ENCODE measurements at places on chromosomes 7 and 10.
A peak's percentile ranks its signal among the peaks of the same experiment; 100 is the strongest.

DNA sequence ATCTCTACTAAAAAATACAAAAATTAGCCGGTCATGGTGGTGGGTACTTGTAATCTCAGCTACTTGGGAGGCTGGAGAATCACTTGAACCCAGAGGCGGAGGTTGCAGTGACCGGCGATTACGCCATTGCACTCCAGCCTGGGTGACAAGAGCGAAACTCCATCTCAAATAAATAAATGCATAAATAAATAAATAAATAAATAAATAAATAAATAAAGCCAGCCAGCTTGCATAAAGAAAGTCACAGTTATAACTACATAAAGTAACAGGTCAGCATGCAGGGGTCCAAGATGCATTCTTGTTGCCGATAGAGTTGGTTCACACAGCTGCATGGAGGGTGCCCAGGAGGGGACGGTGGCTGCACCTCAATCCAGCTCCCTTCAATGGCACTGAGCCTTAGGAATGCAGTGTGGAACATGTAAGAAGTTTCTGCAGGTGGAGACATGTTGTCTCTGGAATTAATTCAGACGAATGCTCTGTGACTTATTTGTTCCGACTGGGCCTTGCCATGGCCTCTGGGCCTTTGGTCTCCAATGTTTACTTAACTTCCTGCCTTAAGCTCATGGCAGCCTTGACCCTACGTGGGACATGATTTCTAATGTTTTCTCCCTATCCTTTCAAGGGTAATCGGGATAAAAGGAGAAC is 159.6 kb upstream of the PRKCQ start:
- DNase-seq: no peak

GRCh38 chr7:37504801-37505200 is 56.1 kb upstream of the ELMO1 start:
- DNase-seq: no peak

DNA sequence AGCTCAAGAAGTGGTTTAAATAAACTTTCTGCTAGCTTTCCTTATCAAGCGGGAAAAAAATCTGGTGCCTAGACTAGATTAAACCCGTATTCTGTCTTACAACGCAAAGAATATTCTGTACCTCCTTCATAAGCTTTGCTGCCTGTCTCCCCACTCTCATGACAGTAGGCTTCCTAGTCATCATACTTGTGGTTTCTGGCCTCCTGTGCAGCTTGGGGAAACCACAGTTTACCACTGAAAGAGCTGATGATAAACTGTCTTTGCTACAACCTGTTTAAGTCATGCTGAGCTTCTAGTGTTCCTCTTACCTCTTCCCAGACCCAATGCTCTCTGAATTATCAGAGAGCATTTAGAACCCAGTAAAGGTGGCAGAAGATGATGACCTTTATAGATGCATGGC is 55.0 kb downstream of the PODXL start:
- no peak for DNase-seq

- no peak for DNase-seq
Observed at GRCh38 chr10:129839285-129840195, 124.5 kb downstream of the EBF3 start.

DNA sequence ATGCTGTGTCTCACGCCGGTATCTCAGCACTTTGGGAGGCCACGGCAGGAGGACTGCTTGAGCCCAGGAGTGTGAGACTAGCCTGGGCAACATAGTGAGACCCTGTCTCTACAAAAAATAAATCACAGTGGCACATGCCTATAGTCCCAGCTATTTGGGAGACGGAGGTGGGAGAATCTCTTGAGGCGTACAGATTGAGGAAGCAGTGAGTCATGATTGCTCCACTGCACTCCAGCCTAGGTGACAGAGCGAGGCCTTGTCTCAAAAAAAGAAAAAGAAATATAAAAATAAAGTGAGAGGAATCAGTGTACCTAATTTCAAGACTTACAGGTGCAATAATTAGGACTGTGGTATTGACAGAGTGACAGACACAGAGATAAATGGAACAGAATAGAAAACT is 23.9 kb downstream of the SLC25A40 start:
- DNase-seq: no peak

DNA sequence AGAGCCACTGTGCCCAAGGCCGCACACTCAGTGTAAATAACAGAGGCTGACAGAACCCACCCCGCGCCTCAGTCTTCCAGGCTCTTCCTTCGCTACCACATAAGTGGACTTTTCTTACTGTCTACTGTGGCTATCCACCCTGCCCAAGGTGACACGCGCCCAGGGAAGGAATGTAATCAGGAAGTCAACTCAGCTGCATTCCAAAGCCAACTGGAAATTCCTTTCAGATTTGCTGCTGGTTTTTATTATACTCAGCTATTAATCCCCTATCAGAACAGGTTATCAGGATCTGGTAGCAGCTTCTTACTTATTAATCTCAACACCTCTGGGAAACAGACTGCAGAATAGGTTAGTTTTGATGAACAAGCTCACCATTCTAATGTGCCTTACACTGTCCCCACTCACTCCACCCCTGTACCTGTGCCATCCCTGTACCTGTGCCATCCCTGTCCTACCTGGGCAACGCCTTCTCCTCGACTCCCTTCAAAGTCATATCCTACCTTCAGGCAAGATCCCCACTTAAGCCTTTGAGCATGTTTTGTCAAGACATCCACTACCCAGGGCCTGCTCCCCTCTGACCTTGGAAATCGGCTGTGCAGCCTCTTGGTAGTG is 90.7 kb downstream of the NHLRC2 start:
- no peak for DNase-seq

DNA sequence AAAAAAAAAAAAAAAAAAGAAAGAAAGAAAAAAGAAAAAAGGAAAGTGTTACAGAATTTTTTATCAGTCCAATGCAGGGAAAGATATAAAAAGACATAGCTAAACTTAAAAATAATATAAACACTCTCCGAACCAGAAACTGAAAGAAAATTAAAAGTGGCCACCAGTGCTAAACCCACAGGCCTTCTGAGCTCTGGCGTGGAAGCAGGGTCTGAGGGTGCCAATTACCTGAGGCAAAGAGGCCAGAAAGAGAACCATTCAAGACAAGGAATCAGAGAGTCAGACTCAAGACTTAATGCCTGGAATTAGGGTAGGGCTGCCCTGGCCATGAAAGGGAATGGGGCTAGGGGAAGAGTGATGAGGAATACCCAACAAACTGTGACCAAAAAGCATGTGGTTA is 36.9 kb upstream of the STARD3NL start:
- no peak for DNase-seq

DNA sequence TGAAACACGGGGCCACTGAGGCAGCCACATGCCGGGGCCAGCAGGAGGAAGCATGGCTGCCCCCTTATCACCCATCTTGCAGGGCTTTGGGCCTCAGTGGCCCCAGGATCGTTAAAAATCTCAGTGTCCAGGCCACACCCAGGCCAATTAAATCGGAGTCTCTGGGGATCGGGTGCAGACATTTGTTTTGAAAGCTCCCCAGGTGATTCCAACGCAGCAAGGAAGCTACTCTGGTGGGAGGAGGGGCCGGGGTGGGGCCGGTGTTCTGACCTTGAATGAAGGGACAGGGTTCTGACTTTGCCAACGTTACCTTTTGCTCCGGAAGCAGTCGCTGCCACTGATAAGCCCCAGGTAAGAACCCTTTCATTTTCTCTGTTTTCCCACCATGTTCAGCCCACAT is 412.3 kb upstream of the FOXK1 start:
- DNase-seq: no peak

DNA sequence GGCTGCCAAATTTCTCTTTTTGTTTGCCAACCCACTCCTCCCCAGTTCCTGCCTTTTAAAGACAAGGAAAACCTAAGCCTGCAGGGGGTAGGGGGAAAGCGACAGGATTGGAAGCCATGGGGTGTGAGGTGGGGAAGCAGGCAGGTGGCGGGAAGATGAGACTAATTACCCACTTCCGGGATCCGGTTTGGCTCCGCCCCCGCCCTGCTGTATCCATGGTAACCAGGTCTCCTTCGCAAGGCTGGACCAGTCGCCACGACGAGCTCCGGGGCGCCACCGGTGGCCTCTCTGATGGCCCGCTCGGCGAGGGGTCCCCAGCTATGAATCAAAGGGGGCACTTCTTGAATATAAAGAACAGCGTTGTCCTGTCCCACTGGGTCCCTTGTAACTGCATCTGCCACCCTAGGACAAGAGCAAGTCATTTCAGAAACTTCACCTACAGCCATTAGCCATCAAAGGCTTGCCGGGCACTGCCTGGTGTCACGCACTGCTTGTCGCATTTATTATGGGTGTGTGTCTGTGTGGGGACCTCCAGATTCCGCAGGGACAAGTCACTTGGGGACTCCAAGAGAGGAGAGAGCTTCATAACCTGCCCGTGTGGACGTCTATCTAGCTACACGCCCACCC is 55.4 kb upstream of the LMTK2 start:
- DNase-seq: peak; percentile 59

DNA sequence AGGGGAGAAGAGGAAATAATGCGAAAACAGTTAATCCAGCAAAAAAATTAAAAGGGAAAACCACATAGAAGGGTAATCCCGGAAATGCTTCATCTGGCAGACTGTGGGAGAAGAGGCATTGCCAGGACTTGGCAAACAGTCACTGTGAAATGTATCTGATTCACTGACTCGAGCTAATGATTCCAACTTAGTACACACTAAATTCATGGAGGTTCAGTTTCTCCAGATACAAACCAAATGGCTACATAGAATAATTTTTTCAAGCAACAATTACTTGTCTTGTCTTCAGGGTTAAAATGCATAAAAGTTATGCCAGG is 36.4 kb downstream of the GDI2 start:
- DNase-seq: no peak

DNA sequence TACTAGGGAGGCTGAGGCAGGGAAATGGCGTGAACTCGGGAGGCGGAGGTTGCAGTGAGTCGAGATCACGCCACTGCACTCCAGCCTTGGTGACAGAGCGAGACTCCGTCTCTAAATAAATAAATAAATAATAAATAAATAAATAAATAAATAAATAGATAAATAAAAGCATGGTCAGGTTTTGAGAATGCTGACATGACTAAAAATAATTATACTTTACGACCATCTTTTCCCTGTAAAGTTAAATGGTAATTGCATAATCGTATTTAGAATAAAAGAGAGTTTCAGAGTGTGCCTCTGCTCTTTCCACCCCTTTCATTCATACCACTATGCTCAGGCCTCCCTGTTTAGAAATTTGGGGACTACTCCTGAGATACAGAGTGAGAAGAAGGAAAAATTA is 326.5 kb downstream of the CNTNAP2 start:
- DNase-seq: no peak

- peak; percentile 22 for DNase-seq
Observed at GRCh38 chr7:77537778-77538280, 734 bp downstream of the PTPN12 start.

GRCh38 chr10:97711640-97712572 is 1.6 kb upstream of the MARVELD1 start:
- DNase-seq: no peak

DNA sequence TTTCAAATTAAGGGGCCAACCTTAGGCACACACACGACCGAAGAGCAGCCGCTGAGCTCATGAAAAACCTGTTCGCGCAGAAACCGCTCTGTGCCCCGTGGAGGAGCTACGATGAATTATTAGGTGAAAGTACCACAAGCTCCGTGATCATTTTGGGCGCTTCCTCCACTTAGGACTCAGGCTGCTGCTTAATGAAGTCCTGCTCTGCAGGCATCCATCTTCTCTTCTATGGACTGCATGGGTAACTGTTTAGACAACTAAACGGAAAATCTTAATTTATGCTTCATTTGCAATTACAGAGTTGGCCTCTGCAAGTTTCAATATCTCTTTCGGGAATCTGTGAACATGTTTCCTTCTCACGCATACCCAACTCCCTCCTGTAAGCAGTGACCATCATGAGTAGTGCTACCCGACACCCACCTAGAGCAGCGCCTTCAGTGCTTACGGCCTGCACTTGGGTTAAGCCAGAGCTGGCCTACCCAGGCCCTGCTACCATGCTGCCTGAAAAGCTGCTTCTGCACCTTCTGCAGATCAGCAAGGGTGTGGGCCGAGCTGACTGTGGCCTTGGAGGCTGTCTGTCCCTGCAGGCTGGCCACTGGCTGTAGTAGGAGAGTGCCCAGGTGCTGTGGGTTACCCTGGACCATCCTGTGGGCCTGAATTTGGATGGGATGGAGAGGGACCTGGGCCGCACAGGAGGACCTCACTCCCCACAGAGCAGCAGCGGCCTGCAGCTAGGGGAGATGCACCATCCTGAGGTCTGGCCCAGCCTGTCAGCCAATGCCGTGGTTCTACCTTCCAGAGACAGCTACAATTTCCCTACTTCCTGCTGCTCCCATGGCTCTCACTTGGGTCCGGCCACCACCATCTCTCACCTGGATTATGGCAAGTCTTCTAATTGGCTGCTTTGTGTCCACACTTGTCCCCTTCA is 36.0 kb downstream of the GNA12 start:
- no peak for DNase-seq

GRCh38 chr7:4406288-4407058 is 275.6 kb upstream of the FOXK1 start:
- DNase-seq: no peak

DNA sequence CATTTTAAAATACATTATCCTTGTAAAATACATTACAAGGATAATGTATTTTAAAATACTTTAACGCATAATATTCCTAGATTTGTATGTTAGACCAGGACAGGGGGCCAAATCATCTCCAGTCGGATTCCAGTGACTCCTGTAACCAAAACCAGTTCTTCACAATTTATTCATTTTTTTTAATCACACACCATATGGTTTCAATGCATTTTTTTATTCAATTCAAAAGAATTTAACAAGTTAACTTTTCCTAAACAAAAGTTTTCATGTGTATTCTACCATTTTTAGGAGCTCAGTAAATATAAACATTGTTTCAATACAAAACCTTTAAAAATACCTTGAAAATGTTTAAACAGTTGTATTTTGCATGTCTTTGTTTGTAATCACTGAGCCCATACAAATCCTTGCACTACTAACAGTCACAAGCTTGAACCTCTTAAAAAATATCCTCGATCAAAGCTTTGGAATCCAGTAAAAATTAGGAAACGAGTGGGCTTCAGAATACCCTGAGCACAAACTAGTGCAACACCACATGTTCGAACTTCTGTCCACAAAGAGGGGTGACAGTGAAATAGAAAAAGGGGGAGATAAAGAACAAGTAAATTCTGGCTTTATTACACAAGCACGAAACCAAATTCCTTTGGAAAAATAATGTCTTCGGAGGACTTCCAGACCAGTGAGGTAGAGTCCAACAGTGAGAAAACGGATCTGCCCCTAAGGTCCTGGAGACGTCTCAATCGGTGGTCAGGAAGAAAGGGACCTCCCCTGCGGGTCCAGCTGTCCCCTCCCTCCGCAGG is 1.6 kb downstream of the CCDC71L start:
- no peak for DNase-seq

DNA sequence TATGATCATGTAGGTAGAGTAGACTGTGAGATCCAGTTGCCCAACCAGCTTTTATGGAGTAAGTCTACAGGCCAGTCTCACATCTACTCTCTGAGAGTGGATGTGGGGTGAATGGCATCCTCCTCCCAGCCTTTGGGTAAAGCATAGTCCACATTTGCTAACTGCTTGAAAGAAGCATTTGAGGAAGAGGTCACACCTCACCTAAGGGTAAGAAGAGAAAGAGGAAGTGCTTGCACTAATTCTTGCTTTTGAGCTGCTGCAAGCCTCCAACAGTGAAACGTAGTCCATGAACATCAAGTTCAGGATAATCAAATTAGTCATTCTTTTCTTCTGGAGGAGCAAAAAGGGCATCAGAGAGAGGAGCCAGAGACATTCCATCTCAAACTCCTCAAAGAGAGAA is 93.9 kb upstream of the AGR3 start:
- no peak for DNase-seq

Measured in CD4-positive, CD25-positive, alpha-beta regulatory T cell (primary cell).